AG09319 (cell line): ENCODE measurements at places on chromosomes 1 and 21.

DNA sequence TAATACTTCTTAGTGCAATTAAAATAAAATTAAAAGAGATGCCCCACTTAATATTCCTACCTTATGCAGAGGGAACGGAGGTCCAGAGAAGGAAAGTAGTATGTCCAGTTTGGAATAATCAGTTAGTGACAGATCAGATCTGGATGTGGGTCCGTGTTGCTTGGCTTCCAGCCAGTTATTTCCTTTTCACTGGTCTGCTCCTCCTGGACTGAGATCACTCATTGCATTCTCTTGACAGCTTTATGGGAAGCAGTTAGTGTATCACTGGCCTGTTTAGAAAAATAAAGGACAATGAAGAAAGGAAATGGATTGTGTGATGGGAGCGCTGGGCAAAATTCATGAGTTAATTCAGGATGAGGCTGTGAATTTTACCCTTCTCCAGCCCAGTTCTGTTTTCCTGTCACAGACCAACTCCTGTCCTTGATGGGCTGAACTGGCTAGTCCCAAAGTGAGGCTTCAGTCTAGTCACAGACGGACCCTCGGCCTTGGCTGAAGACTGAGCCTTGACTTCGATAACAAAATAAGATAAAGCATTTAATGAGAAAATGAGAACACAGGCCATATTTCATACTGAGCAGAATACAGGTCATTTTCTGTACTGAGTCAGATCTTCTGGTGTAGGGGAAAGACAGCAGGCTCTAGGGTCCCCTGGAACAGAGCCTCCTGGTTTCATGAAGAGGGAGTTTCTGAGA lies 85.2 kb upstream of the TRABD2B start:
- DNase-seq = no peak

DNA sequence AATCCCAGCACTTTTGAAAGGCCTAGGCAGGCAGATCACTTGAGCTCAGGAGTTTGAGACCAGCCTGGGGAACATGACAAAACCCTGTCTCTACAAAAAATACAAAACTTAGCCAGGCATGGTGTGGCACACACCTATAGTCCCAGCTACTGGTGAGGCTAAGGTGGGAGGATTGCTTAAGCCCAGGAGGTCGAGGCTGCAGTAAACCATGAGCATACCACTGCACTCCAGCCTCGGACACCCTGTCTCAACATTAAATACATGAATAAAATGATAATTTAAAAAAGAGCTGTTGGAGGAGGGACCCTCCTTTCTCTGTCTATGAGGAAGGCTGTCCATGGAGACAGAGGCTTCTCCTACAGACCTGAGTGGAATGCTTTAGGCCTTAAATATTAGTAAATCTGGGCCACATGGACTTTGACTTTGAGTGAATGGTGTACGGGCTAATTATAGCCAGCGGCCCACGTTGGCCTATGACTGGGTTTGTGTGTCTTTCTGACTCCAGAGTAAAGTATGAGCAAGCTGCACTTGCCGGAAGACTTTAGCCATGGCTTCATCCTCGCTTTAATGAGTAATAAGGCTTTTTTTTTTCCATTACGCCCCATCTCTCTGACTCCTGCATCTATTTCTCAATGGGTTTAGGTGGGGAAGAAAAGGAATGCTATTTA lies 21.3 kb downstream of the RAB3B start:
- peak; percentile 62 for DNase-seq

GRCh38 chr21:17231124-17231523 lies 281.7 kb upstream of the CXADR start:
- no peak for DNase-seq

DNA sequence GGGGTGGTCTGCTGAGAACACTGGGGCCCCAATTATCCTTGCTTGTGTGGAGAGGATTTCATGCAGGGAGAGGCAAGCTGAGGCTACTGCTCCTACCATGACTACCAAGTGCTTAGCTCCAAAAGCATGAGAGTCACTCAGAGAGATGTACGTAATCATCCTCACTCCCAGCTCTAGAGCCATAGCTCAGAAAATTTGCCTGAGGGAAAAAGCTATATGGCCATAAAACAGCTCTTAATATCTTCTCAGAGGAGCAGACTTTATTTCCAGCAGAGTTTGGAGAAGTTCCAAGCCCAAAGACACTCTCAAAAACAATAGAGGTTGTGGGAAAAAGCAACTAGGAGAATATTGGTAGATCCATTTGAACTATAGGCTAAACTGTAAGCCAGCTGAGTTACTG lies 106.4 kb upstream of the PBX1 start:
- DNase-seq = no peak

DNA sequence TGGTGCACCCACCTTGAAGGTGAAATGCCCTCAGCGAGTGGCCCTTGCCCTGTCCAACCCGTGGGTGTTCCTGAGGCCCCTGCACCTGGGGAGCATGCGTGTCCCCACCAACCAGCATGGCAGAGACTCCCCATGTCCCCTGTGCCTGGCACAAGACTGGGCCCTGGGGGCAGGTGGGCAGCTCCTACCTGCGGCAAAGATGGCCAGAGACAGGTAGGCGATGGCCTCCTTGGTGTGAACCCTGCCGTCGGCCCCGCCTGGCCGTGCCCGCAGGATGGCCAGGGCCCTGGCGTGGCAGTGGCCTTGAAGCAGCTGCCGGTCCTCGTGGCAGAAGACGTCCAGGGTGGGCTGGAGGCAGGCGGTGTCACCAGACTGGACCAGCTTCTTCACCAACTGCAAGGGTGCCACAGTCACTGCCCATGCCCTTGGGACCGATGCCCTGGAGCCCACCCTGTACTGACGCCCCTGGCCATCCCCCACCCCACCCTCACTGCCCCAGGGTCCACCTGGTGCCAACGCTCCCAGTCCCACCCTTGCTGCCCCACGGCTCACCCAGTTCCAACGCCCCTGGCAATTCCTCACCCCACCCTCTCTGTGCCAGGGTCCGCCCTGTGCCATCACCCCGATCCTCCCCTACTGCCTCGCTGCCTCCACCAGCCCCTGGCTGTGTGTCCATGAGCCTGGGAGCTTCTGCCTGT lies 15.7 kb downstream of the TTC34 start:
- DNase-seq = no peak

DNA sequence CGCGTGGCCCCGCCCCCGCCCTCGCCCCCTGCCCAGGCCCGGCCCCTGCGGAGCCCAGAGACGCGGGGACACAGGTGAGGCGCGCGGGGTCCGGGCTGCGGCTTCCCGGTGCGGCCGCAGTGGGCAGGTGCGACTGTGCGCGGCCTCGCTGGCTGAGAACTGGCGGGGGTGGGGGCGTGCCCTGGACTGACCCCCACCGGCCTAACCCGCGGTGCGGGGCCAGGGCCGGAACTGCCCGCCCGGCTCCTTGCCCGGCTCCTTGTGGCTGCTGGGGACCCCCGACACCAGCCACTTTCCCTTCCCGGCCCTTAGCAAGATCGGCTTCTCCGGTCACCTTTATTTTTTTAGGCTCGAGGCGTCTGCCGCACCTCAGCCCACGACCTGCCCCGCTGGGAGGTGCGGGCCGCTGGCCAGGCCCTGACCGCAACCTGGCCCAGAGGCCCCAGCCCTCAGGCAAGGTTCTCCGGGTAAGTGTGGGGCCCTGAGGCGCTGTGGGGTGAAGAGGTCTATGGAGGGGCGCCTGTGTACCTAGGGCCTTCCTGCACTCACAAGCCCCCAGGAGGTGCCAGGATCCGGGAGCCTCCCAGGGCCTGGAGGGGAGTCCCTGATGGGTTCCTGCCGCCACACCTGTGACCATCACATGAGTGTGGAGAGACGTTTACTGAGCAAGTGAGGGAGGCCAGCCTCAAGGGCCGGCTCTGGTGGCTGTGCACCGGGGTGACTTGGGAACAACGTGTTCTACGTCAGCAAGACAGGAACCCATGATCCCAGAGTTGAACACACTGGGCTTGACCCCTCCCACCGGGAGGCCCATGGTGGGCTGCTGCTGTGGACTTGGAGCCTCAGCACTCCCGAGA lies at the start of gene SMIM1:
Gene SMIM1 (plus strand): TSS at position 35 of the 857 bp plus-strand sequence. CDS start 2,625 bp downstream, outside the sequence.
- no peak for DNase-seq

- no peak for DNase-seq
Measured at GRCh38 chr1:209787551-209787950, 3.2 kb upstream of the C1orf74 start.

DNA sequence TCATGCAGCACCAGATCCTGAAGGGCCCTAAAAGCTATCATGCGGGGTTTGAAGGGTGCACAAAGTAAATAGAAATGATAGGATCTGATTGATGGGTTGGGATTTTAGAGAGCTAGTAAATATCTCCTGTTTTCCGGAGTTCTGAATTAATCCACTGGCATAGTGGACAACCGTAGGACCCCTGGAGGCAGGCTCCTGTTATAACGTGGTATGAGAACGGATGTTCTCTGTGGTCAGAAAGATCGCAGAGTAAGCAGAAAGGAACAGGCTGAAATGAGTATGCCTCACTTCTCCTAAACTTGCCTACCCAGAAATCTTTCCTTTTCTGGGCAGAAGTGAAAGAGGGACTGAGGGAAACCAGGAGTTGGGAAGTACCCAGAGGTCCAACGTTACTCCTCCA lies 470.8 kb downstream of the AJAP1 start:
- no peak for DNase-seq

DNA sequence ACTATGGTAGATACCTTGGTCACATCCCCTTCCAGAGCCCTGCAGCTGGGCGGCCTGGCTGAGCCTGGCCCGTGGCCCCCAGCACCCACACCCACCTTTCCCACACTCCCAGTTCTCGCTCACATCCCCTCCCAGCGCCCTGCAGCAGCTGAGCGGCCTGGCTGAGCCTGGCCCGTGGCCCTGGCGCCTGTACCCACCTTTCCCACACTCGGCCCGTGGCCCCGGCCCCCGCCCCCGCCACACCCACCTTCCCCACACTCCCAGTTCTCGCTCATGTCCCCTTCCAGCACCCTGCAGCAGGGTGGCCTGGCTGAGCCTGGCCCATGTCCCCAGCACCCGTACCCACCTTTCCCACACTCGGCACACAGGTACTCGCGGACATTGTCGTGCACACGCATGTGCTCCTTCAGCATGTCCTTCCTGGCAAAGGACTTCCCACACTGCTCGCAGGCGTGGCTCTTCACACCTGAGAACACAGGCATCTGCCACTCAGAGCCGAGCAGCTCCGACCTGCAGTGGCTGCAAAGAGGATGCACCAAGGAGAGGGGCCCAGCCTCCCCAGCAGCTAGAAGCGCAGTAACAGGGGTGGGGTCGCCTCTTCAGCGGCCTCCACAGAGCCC lies 52.5 kb upstream of the RIPK4 start:
- DNase-seq = no peak

DNA sequence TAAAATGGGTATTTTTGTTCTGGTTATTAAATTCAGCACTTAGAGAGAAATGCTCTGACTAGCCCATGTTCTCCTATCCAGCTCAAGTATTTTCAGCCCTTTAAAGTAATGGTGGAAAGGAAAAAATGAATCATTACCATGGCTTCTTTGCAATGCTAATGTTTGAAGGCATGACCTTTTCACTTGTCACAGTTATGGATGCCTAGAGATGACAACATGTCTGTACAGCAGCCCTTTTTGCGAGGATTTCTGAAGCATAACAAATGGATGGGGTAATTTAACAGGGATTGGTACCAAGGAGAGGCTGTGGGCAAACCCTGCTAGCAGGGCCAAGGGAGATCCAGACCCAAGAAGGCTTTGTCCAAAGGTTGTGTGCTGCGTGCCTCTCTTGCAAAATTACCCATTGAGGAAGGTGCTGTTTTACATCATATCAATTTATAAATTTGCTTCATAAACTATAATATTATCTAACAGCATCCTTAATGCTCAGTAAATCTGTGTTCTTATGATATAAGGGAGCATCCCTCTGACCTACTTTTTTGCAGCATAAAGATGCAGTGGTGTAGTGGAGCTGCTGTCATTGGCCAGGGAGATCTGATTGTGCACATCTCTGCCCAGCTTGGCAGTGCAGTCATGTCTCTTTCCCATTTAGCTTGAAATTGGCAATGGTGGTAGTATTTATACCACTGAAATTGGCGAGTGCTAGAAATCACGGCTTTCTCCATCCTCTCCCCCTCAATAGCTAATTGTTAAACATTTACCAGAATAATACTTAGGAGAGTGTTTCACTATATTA lies 327.1 kb downstream of the PCP4 start:
- no peak for DNase-seq

DNA sequence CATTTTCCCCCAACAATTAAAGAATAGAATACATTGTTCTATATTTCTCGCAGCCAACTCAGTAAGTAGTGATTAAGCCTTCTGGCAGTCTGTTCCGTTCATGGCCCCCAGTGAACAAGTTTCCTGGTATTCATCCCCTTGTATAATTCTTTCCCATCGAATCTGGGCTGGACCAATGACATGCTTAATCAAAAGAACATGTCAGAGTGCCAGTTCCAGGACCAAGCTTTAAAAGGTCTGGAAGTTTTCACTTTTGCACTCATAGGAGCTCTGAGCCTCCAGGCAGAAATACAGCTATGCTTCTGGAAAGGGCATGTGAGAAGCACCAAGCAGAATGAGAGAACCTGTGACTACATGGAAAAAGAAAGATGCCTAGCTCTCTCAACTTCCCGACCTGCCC lies 22.5 kb upstream of the DPYD start:
- peak; percentile 66 for DNase-seq

DNA sequence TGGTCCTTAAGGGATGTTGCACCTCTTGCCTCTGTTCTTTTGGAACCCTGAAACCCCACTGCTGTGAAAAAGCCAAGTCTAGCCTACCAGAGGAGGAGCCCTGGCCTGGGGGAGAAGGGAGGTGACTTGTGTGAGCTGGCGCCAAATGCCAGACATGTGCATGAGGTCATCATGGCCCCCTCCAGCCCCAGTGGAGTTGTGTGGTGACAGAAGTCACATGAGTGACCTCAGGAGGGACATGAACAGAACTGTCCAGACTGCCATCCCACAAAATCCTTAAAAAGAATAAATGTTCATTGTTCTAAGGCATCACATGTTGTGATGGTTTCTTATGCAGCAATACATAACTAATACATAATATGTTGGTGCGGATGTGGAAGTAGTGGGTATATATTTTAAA lies 10.8 kb downstream of the HHAT start:
- DNase-seq = no peak

DNA sequence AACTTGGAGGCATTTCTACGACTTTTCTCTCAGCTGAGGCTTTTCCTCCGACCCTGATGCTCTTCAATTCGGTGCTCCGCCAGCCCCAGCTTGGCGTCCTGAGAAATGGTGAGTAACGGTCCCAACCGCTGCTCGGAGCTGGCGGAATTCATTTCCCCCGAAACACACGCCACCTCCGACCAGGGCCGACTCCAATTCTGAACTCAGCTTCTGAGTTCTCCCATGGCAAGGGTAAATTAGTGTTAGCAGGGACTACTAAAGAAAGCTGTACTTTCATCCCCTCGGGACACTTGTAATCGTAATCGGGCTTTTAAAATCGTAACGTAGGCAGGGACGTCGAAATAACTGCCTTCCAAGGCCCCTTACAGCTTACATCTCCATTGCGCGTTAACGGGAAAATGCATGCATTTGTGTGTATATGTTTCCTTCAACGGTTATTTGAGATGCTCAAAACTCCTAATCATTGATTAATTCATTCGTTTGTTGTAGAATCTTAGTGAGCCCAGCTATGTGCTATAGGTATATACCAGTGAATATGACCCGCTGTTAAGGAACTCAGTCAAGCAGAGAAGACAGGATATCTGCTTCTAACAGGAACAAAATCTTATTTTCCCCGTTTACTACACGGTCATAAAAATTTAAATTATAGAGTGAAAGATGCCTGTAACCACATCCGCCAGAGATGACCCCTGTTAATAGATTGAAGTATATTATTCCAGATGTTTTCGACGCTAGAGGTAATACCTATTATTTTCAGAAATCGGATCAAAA lies 472 bp downstream of the DTL start:
- no peak for DNase-seq
